GM12864 (cell line): ENCODE measurements at places on chromosomes 7 and 10.

DNA sequence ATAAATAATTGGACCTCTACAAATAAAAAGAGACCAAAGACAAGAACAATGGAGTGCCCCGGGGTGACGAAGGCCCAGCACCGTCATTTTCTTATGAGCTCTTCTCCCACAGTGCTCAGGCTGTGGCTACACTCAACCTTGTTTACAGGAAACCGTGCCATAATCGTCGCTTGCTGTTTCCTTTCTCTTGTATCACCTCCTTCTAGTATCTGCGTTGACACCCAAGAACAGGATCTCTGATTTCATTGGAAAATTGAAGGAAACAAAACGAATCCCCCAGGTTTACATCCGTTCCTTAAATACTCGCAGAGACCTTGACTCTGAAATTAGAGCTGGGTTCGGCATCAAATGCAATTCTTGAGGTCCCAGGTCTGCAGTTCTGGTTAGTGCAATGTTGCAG is 1.7 kb upstream of the IGFBP3 start:
- DNase-seq, result no peak

DNA sequence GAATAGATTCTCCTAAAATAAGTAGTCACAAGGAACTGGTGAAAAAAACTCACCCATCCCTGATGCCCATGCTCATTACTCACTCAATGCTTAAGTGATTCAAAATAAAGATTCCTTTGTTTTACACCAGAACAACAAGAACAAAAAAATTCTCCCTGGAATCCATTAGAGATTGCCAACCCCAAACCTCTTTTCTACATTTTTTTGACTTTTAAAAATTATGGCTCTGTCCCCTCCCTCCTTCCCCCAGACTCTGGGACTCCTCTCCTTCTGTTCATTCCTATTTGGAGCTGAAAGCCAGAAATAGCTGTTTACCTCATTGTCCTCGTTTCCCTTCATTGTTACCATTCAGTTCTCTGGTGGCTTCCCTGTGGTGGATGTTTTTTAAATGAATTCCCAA is 63.2 kb upstream of the FHIP2A start:
- DNase-seq, result no peak

- DNase-seq, result no peak
Observed at GRCh38 chr10:91924212-91925021, 847 bp downstream of the BTAF1 start.

- DNase-seq, result no peak
Observed at GRCh38 chr10:110959379-110960332, 40.3 kb downstream of the SHOC2 start.
